CD4-positive, alpha-beta T cell treated with Interleukin-10 for 1 hour (primary cell): ENCODE measurements at places on chromosomes 1 and 21.

- no peak for DNase-seq
These were observed 291.4 kb downstream of the LRRC40 start for GRCh38 chr1:69913977-69914376.

DNA sequence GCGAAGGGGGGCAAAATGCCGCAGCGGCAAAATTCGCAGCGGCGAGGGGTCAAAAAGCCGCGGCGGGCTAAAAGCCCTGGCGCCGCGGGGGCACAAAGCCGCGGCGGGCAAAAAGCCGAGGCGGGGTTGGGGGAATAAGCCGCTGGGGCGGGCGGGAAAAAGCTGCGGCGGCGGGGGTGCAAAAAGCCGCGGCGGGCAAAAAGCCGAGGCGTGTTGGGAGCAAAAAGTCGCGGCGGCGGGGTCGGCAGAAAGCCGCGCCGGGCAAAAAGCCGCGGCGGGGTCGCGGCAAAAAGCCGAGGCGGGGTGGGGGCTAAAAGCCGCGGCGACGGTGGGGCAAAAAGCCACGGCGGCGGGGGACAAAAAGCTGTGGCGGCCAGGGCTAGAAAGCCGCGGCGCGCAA, 3902.5 kb downstream of the SRGAP2C start:
- no peak for DNase-seq

GRCh38 chr1:34164771-34165391, at the start of gene CSMD2:
CSMD2 (minus strand) TSS chr1:34165230; CDS start chr1:34165097, 133 bp downstream.
- no peak for DNase-seq

DNA sequence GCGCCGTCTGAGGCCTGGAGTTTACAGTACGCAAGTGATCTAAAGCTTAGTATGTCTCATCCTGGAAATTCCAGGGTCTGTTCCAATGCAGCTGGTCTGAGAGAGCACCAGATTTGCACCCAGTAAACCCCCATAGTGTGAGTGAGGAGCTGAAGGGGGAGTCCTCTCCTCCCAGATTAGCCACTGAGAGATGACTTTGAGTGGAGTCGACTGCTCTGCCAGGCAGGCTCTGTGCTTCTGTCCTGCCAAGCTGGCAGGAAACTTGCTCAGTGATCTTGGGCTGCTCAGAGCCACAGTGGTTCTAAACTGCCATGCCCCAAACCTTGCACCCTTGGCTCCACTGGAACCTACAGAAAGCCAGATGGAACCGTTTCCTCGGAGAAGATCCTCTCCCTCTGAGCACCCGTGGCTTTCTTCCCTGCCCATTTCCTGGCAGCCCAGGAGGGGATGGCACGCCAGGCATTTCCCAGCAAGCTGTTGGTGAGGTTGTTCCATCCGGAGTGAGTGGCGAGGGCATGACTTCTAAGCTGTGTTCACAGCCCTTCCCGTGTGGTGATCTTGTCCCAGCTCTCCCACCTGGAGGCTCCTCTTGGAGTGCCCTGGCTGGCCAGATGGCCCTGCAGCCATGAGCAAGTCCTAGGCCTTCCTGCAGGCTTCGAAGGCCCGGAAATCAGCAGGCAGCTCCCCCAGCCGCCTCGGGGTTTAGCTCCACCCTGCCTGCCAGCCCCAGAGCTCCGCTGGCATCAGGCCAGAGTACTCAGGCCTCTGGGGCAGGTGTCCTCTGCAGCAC, 125.9 kb upstream of the VAMP3 start:
- no peak for DNase-seq

DNA sequence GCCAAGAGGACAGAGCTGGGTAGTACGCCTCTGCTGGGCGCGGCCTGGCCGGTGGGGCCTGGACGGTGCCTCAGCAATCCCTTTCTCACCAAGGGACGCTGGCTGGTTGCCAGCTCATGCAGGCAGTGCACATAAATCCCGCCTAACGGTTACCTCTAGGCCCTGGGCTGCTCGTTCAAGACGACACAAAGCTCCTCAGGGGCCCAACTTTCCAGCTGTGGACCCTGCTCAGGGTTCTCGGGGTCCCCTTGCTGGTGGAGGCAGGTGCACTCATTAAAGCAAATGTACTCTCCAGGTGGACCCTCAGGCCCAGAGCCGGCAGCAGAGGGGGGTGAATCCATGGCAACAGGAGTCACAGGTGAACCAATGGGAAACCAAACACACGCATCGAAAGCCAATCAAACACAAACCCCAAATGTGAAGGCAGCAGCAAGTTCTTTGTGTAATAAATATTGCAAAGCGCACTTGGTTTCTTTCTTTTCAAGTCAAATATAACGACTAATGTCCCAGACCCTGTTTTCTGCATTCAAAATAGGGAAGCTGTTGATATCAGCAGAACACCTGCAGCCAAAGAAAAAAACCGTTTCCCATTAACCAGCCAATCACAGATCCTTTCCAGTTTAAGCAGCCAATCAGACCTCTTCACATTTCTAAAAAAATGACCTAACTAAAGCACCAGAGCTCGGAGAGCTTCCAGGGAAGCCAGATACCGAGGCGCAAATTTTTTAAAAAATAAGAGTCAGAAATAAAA, 26.1 kb upstream of the CLSTN1 start:
- DNase-seq = peak; percentile 29

- peak; percentile 74 for DNase-seq
These were observed 33.7 kb downstream of the MRPL39 start for GRCh38 chr21:25573409-25574206.

DNA sequence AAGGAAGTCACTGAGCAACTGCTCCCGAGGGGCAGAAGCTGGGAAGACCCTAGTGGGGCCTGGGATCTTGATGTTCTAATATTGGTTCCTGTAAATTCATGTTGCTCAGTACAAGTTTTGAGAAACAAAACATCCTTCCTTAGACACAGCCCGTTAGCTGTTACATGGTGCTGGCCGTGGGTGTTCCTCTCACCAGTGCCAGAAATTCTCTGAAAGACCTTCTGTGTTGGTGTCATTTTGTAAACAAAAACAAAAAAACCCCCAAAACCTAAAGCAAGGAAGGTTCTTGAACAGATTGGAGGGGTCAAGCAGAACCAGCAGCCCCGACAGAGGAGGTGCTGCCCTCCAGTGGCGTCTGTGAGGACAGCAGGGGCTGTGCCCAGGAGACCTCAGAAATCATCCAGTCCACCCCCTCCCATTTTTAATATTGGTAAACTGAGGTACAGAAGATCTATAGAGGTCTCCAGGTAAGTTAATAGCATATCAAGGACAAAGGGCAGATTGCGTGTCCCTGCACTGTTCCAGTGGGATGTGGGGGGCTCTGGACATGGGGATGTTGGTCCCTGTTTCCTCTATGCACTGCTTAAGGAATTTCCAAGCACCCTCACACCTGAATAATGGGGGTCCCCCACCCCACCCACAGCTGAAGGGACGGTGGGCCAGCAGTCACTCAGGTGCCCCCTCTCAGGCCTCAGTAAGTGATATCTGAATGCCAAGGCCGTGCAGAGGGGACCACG, 38.2 kb downstream of the SLC2A7 start:
- peak; percentile 70 for DNase-seq

DNA sequence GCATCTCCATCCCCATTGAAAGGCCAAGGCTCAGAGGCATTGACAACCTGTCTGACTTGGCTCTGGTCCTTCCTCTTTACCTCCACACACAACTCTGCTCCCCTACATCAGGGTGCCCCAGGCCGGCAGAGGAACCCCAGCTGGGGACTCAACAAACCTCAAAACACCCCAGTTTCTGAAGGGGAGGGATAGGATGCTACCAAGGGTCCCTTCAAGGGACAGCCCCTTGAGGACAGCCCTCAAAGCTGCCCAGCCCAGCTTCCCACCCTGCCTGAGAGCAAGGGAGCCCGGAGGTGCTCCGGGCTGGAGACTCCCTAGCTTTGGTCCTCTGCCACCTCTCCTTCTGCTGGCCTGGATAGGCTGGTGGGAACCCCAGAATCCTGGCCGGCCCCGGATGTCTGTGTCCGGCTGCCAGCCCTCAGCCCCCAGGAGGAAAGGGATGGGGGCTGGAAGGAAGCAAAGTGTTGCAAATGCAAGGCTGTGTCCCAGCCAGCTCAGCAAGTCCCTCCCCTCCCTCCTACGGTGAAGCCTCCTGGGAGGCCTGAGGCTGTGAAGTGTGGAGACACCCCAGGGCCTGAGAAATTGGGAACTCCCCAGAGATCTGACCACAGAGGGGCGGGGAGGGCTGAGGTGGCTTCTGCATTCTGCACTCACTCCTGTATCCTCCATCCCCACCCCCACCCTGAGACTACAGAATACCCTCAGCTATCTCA, 1.1 kb upstream of the MARCKSL1 start:
- DNase-seq = peak; percentile 78

DNA sequence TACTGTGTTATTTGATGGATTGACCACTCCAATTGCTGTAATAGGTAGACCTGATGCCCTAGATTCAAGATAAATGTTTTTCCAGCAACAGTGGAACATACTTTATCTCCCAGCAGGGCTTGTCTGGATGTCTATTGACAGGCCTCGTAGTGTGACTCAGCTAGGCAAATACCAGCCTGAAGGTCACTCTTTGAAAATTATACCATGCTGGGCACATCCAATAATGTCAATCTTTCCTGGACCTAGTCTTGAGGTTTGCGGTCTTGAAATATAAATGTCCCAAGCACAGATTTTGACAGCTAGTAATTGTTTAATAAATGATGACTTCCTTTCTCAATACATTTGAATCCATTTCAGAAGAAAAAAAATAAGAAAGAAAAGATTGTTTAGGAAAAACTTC, 1138.0 kb upstream of the TMPRSS15 start:
- DNase-seq = no peak

- DNase-seq = no peak
These were observed 34.1 kb upstream of the GPR52 start for GRCh38 chr1:174413632-174414031.

DNA sequence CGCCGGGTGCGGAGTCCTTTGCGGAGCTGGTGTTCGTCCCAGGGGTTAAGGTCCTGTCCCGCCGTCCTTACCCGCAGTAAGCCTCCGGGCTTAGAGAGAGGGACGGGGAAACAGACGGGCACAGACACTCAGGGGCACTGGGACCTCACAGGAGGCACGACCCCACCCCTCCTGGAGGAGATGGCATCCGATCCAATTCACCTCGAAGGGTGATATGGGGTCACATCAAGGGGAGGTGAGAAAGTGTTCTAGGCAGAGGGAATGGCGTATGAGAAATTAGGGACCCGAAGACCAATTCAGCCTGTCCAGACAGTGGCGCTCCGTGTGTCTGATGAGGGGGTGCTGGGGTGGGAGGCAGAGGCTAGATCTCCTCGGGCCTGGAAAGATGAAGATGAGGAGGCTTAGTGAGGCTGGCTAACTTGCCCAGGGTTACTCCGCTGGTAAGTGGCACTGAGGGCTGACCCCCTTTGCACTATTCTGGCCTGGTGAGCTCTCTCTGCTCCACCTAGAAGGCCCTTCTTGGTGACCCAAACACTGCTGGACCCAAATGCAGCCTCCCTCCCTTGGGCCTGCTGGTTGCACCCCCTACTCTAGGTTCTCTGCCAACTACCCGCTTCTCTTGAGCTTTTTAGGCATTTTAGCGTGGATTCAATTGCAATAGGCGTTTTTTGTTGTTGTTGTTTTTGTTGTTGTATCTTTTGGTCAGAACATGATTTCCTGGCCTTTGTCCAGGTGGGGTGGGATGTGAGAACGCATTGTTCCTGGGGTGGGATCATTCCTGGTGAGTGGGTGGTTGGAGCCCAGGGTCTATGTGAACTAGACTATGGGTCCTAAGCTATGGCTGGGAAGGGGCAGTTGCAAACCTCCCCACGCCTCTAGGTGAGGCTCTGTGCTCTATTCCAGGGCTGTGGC, 12.3 kb downstream of the BTBD19 start:
- no peak for DNase-seq

- no peak for DNase-seq
These were observed 130.4 kb upstream of the DNAH14 start for GRCh38 chr1:224799083-224799482.

DNA sequence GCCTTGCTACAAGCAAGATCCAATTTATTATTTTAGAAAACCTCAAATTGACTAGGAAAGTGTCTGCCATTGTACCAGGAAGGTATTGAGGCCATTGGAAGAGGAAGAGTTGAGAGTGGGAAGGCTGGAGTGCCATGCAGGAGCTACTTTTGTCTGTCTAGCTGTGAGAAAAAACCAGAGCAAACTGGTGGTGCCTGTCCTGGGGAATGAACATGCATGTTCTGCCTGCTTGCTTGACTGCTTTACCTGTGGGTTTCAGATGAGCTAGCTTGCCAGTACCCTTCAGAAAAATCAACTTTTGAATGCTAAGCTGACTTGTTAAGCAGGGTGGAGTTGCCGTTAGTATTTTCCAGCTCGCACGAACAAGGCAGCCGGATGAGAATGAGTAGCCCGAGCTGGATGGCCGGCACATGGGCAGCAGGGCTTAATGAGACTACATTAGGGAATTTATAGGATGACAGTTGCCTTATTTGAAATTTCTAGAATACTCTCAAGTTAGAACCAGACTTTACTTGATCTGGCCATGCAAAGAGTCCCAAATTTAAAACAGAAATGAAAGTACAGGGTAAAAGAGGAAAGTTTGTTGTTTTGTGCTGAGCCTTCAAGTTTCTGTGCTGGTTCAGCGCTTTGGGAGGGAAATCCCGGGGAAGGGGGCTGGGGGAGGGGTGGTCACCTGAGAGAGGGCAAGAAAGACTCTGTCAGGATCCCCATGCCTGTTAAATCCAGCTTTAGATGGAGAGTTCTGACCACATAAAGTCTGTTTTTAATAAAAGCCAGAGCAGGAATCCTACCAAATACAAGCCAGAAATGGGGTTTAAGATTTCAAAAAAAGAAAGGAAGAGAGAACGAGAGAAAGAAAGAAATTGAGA, 29.6 kb upstream of the C1orf105 start:
- DNase-seq = no peak

DNA sequence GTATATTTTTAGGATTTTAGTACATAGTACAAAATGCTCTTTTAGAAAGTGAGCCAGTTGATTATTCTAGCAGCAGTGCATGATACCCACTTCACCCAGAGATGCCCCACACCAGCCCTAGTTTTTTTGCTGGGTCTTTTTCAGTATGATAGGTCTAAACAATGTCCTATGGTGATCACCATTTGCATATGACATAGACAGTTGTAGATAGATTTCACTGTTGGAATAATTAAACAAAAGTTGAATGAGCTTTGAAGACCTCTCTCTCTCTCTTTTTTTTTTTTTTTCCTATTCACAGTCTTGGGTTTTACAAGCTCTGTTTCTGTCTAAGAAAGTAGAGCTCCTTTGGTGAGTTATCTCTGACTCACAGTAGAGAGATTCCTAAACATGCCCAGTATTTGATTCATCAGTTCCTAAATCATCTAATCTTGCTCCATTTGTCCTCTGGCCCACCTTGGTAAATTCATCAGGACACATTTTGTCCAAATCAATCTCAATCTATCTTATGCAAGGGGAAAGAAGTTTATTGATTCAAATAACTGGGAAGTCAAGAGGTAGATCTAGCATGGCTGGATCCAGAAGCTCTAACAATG, 44.7 kb upstream of the VAV3 start:
- no peak for DNase-seq

DNA sequence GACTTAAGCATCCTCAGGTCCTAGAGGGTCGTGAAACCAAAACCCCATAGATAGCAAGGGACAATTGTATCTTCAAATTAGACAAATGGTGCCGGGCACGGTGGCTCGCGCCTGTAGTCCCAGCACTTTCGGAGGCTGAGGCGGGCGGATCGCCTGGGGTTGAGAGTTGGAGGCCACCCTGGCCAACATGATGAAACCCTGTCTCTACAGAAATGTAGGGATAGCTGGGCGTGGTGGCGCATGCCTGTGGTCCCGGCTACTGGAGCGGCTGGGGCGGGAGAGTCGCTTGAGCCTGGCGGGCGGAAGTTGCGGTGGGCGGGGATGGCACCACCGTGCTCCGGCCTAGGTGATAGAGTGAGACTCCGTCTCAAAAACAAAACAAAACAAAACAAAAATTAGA, 780.6 kb downstream of the BRINP3 start:
- DNase-seq = no peak
